Fibroblast of skin of abdomen (primary cell): ENCODE measurements at places on chromosomes 2 and 18.

DNA sequence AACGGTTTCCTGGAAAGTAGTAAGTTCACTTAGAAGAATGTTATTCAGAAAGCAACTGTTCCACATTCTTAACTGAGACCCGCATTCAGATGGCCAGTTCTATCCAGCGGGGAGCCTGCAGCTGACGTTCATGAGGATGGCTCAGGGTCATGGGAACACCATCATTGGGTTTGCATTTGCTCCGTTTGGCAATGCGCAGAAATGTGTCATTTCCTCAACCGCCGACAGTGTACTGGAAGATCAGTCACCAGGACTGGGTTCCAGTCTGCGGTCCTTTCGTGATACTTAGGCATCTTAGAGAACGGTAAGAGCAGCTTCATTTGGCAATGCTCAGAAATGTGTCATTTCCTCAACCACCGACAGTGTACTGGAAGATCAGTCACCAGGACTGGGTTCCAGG, 104.0 kb downstream of the DNER start:
- DNase-seq: no peak

DNA sequence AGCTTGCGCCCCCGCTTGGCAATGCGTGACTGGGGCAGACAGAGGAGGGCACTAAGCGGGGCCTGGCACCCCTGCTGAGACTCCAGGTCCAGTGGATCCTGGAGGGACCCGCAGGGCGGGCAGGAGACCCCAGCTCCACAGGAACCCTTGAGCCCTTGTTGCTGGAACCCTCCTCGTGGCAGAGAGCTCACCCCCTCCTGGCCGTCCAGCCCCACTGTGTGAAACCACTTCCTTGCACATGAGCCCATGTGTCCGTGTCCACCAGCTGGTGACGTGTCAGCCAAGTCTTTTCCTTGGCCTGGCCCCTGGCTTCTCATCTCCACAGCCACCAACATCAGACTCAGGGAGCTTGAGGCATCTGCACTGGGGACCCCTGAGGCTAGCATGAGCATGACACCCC, 38.0 kb downstream of the BIN1 start:
- DNase-seq: no peak

- DNase-seq: peak; percentile 29
Observed at GRCh38 chr18:76932026-76932819, 109.9 kb downstream of the ZNF236 start.

DNA sequence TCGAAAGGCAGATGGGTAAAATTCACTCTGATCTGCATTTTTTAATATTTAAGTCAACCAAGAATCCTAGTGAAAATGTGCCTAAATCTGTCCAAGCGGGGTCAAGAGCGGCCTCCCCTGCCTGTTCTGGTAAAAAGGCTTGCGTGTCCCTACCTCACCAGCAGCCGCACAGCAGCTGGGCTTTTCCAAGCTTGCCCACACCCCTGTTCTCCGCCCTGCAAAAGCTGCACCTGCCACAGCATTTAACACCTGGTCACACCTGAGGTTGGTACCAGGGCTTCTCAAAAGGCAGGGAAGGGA, 25.8 kb upstream of the TMEM182 start:
- no peak for DNase-seq

DNA sequence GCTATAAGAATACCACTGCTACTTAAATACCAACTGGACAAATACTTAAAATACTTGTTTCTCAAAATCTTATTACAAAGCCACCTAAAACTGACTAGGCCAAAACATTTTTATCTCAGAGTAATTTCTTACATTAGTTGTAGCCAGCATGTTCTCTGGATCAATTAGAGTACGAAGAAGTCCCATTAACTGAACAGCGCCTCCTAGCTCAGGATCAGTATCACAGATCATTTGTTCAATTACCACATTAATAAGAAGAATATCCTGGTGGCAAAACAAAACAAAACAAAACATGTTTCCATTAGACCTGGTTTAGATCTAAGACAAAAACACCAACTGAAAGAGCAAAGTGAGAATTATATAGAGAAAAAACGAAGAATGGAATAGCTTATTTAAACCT, 36.0 kb downstream of the PPP4R3B start:
- DNase-seq: no peak

- no peak for DNase-seq
Observed at GRCh38 chr2:12705230-12705629, 11.5 kb upstream of the TRIB2 start.

DNA sequence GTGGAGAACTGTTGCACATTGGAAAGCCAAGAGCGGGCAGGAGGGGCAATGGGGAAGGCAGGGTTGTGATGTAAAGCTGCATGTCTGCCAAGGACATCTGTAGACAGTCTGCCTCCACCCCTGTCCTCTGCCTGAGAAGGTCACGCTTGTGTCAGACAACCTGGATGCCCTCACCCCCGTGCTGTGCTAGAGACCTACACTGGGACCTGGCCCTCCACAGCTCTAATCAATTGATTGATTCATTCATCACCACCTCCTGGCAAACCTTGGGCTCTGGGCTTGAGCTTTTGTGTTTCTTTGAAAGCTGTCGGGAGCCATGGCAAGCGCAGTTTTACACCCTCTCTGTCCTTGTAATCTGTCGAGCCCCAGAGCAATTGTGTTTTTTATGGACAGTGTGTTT, 41.1 kb downstream of the MARCO start:
- DNase-seq: no peak

DNA sequence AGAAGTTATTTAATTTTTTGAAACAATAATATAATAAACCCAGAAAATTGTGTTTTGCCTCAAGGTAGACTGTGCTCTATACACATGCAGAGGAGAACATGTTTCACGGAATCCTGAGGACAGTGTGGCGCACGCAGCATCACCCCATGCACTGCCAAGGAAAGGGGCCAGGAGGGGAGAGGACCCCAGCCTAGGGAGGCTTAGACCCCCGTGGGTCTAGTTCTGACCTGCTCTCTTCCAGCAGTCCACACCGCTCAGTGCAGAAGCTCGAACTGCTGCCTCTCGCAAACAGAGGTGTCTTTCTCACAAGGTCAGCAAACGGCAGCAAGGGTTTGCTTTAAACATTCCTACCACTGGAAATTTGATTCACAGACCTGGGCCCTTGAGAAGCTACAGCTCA, 51.5 kb upstream of the KIDINS220 start:
- no peak for DNase-seq

DNA sequence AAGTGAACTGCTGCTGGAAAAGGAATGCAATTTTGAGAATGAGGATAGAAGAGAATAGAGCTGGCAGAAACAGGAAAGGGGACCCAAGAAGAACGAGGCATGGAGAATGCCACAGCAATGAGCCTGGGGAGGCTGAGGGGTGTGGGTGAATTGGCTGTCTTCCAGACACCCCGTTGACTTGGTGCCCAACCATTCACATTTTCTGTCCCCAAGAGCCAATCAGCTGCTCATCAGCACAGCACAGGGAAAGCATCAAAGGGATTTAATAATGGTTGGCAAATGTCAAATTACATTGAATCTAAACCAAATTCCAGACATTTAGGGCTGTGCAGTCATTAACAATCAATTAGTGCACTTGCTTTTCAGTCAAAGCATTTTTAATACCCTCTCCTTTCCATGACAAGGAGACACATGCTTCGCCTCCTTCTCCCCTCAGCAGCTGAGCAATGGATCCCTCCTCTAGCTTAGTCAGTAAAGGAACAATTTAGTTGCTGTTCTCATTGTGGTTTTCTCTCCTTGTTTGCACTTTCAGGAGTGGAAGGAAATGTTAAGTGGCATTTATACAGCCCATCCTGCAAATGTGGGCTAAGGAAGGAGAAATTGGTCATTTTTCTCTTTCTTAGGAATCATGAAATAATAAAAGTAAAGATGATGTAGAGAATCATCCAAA, 98.8 kb downstream of the KLF7 start:
- no peak for DNase-seq

DNA sequence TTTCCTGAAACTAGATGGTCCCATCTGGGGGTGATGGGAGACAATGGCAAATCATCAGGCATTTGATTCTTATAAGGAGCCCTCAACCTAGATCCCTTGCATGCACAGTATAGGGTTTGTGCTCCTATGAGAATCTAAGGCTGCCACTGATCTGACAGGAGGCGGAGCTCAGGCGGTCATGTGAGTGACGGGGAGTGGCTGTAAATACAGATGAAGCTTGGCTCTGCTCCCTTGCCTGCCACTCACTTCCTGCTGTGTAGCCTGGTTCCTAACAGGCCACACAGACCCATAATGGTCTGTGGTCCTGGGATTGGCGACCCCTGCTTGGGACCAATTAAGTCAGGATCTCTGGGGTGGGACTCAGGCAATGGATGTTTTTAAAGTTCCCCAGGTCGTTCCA, 293.4 kb downstream of the ZNF521 start:
- no peak for DNase-seq

DNA sequence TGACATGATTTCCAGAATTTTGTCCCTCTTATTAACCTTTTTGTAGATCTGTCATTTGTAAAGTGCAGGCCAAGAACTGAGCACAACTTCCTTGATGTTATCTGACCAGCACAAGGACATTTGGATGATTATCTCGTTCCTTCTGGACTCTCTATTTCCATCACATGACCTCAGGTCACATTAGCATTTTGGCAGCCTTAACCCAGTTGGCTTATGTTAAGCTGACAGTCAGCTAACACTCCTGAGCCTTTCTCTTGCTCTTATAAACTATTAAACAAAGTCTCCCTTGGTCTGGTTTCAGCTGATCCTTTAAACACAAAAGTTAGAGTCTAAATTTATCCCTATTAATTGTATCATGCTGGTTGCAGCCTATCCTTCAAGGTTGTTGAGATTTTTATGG, 167.2 kb upstream of the RBBP8 start:
- no peak for DNase-seq

DNA sequence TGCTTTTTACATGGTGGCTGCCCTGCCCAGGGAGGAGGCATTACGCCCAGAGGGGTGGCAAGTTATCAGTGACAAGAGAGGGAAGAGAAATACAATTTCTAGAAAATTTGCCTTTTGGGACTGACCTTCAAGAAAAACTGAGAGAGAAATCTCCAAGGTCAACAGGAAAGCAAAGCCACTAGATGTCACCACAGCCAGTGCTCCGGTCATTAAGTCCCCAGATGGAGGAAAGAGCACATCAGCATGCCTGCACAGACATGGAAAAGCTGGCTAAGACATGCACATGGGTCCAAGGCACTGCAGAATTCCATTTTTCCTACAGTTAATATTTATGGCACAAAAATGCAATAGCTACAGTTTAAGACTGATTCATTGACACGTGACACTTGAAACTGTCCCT, 21.0 kb downstream of the FHL2 start:
- no peak for DNase-seq

DNA sequence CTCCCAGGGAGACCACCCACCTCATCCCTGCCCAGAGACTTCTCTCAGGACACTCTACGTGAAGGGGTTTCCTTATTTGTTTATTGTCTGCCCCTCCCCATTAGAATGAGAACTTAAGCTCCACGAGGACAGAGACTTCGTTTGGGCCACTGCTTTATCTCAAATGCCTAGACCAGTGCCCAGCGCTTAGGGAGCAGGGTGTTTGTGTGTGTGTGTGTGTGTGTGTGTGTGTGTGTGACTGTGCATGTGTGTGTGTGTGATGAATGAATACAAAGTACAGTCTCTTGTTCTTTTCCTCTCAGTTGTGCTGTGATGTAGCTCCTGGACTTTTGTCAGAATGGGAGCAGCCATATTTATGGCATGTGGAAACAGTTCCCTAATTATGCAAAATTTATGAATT, 34.4 kb upstream of the CABYR start:
- no peak for DNase-seq

- DNase-seq: no peak
Observed at GRCh38 chr2:28736034-28736433, 15.6 kb upstream of the PPP1CB start.

GRCh38 chr18:46046126-46046525, 25.9 kb downstream of the PSTPIP2 start:
- no peak for DNase-seq

GRCh38 chr2:160505256-160505655, 11.6 kb upstream of the RBMS1 start:
- DNase-seq: no peak

DNA sequence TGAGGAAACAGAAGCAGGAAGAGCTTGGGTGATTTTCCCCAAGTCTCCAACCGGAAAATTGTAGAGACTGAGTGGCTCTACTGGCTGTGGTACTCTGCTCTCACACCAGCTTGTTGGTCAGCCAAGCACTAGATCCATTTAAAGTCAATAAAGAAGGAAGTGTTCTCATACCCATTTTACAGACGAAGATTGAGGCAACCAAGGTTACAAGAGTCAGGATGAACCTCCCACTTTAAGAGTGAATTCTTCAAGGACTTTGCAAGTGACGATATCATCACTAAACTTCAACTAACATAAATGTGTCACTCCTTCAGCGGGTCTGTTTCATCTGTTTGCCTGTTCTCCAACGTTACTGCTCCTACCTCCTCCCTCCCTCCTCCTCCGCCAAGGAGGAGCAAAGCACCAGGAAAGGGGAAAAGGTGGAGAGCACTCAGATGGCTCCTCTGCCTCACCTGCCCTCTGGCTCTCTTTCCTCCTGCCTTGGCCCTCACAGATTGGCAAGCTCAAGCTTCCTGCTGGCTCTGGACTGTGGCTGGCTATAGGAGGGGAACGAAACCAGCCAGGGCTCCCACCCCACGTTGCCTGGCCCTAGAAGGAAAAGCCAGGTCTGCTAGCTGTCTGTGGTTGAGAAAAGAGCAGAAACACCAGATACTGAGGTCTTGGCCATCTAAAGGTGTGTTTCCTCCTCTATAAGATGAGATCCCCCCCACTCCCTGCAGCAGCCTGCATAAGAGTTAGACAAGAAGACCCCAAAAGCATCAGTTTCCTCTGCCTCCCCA, 3.6 kb upstream of the RAB11FIP5 start:
- no peak for DNase-seq

DNA sequence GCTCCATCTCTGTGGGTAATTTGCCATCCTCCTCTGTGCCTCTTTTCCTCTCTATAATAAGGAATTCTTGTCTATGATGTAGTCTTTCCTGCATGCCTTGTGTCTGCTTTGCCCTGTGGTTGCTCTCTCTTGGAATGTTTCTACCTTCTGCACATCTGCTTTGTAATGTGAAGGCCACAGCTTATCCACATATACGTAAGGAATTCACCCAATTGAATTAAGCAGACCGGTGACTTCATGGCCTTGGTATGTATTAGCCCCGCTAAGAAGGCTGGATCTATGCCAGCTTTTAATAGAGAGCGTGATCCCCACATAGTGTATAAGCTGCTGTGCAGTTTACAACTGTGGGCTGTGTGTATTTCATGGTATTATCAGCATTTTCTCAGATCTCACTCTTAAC, 274.7 kb downstream of the RNF144A start:
- peak; percentile 99 for DNase-seq

GRCh38 chr18:58580623-58581022, 48.3 kb downstream of the ALPK2 start:
- peak; percentile 90 for DNase-seq

DNA sequence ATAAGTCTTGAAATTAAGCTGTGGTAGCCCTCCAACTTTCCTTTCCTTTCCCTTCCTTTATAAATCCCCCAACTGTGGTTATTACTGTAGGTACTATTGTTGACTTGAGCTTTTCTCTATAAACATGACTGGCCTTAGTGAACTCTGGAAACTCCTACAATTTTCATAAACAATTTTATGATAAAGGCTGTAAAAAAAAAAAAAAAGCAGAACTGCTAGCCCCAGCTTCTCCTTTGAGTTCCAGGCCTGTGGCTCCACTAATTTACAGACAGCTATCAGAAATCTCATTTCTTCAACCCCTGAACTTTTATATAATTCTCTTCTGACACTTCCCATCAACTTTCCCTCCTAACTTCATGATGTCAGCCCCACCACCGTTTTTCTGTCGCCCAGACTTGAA, 174.3 kb downstream of the IKZF2 start:
- no peak for DNase-seq

- DNase-seq: peak; percentile 7
Observed at GRCh38 chr2:238202326-238203093, 985 bp downstream of the ILKAP start.

GRCh38 chr2:217360111-217360510, 500.2 kb upstream of the TNP1 start:
- DNase-seq: no peak
